LNCaP clone FGC (cell line): ENCODE measurements at places on chromosomes 1 and 21.
A peak's percentile ranks its signal among the peaks of the same experiment; 100 is the strongest.

DNA sequence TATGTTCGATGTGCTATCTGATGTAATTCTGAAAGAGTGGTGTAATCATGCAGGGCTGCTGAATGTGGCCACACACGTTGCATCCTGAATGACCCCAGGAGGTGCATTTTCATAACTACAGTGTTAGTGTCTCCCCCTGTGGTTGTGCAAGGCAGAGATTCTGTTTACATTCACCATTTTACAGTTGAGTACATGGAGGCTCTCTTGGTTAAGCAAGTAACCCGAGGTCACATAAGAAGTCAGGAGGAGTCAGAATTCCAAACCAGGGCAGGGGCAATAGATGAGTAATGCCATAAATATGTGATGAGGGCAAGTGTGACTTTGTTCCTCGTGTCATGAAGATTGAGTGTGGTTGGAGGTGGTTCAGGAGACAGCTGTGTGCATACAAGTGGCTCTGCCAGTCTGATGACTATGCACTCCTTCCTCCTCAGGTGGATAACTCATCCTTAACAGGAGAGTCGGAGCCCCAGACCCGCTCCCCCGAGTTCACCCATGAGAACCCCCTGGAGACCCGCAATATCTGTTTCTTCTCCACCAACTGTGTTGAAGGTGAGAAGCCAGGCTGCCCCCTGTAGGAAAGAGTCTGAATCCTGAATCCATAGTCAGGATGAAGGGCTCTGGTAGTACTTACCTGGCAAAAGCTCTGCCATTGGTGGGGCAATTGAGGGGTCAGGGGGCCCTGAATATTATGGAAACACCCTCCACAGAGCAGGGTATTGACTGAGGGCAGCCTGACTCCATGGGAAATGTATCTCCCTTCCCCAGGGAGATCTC lies 9.3 kb downstream of the ATP1A2 start:
- no peak for DNase-seq

- no peak for DNase-seq
These were observed 3.3 kb upstream of the ATP6V1G3 start for GRCh38 chr1:198543670-198544260.

GRCh38 chr1:165364568-165365133 lies 8.1 kb upstream of the LMX1A start:
- DNase-seq: no peak

DNA sequence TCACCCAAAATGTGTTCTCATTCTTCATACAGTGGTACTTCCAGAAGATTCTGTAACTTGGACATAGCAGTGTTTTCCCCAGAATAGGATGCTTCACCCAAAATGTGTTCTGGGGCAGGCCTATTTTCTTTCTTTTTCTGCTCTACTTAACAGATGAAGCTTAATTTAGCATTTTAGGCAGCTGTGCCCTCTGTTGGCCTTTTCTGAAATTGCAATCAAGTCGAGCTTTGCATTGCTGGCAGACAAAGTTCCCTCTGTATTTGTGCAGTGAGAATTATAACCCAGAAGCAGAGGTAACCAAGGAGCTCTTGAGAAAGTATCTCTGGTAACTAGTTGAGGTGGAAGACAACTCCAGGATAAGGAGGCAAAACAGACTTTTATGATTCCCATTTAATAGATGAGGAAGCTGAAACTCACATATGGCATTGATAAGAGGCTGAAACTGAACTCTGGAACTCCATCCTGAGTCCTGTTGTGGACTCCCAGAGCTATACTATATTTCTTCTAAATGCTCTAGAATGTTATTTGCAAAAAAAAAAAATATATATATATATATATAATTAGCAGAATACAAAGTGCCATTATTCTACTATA lies 50.3 kb upstream of the L1TD1 start:
- peak; percentile 26 for DNase-seq

DNA sequence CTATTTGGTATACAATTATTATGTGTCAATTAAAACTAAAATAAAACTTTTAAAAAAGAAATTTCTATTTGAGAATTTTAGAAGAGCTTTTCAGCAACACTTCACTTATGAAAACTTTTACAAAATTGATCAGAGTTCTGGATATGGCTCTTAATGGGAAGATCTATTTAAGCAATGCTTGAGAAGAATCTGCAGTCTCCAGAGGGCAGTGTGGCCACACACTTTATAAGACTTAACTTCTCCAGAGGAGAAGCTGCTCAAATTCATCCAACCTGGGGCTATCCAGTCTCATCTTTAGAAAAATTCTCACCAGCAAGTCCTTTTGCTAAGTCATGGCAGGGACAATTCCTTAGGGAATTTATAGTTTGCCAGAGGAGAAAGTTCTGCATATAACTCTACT lies 25.2 kb upstream of the AGO1 start:
- peak; percentile 19 for DNase-seq

DNA sequence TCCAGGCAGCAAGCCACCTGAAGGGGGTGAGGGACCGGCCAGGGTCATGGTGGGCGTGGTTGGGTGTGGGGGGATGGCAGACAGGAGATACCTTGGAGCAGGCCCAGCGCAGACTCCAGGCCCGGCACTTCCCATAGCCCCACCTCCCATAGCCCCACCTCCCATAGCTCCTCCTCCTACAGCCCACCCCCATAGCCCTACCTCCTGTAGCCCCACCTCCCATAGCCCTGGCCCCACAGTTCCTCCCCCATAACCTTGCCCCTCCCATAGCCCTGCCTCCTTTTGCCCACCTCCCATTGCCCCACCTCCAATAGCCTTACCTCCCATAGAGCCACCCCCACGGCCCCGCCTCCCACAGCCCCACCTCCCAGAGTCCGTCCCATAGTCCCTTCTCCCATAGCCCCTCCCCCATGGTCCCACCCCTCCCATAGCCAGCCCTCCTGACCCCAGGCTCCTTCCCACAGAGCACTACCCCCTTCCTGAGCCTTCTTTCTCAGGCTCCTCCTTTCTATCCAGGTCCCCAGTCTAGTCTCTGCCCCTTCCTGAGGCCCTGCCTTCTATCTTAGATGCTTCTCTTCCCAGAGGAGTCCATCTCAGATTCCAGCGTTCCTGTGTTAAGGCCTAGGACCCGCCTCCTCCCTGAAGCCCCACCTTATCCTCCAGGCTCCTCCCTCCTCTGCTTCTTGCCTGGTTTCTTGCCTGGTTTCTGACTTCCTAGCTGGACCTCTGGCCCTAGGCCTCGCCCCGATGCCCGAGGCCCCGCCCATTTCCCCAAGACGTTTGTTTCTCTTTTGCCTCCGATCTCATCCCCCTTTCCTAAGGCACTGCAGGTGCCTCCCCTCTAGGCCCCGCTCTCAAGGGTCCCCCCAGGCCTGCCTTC lies 46.8 kb downstream of the PTPRU start:
- peak; percentile 50 for DNase-seq

- no peak for DNase-seq
These were observed 29.5 kb downstream of the AK4 start for GRCh38 chr1:65177457-65177856.

GRCh38 chr1:85158910-85159309 lies 41.9 kb downstream of the SYDE2 start:
- DNase-seq: no peak

DNA sequence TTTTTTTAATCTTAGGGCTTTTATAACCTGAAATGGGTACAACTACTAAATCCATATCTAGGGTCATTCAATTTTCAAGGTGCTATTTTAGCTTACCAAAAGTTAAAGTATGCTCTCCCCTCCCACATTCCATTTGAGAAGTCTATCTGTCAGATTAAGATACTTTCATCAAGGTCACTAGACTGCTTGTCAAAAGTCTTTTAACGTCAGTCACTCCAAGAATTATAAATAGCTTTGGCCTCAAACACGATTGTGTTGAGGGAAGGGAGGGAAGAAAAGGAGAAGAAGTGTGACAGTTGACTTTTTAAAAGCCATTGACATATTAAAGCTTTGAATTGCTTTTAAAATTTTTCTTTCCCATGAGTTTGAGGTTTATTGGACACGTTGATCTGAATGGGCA lies 175.8 kb downstream of the PTGER3 start:
- no peak for DNase-seq

- no peak for DNase-seq
These were observed 121.9 kb upstream of the TSPAN2 start for GRCh38 chr1:115211071-115211745.

DNA sequence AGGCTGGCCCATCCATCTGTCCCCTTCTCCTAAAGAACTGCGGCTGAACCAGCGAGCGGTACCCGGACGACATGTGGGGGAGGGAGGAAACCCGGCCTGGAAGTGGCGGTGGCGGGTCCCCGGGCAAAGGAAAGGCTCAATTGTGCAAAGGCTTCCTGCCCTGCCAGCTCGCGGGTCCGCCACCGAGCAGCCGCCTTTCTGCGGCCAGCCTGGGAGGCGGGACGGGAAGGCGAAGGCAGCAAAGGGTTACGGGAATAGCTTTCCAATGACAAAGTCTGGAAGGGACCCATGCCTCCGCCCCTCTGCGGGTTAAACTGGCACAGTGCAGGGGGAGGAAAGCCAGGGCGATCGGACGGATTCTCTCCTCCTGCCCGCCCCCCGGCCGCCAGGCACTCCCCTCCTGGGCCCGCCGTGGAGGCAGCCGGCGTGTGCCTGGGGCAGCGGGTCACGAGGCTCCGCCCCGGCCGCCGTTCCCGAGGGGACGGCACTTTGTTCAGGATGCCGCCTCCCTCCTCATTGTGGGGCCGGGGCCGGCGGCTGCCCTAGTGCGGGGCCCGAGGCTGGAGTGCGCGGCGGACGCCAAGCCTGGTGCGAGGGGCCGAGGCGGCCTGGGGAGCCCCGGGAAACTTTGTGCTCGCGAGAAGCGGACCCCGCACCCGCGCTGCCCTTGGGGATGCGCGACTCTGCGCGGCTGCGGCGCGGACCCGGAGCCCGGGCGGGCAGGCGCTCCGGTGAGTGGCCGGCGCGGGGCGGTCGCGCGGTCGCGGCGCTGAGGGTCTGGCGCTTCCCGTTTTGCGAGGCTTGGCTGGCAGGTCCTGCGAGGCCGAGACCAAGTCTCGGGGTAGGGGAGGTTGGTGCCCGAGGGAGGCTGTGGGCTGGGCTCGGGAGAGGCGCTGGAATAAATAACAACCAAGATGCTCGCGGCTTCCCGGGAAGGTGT lies at the start of gene NAV1:
NAV1 (plus strand) TSS at position 516 of the 940 bp plus-strand sequence. CDS start 83,758 bp downstream, outside the sequence.
- DNase-seq: no peak

- DNase-seq: no peak
These were observed 138.6 kb upstream of the FGGY start for GRCh38 chr1:59158321-59158720.

GRCh38 chr21:29376556-29376955 lies 77.8 kb downstream of the BACH1 start:
- DNase-seq: no peak

DNA sequence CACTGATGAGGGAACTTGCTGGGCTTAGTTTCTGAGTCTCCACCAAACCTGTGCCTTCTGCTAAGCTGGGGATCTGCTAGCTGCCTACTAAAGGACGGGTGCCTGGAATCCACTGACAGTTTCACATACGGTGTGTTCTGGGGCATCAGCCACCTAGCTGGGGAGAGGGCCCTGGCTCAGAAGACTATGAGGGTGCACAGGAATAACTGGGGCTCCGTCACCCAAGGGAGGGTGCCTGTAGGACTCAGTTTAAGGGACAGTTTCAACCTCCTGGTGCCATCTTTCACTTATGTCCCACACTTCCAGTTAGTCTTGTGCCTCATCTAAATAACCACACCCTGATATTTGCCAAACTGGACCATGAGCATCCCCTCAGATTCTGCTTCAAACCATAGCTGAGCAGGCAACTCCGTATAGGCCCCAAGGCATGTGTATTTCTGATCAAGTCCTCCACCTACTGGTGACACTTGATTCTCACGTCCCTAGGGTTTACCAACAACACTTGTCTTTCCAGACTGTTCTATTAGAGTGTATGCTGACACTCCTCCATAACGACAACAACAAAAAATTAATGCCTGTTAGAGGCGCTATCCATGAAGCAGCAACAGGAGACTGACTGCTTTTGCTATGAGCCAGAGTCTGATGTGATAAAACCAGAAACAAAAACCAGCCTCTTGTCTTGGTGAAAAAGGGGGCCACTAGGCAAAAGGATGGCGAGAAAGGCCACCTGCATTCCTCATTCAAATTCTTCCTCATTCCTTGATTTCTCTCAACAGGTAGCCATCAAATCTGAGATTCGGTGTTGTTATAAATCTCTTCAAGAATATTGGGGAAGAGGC lies 55.0 kb upstream of the PAXBP1 start:
- peak; percentile 44 for DNase-seq

- DNase-seq: no peak
These were observed 144.7 kb downstream of the ROR1 start for GRCh38 chr1:63918418-63918945.

- no peak for DNase-seq
These were observed 630 bp upstream of the LHX9 start for GRCh38 chr1:197916500-197916983.

DNA sequence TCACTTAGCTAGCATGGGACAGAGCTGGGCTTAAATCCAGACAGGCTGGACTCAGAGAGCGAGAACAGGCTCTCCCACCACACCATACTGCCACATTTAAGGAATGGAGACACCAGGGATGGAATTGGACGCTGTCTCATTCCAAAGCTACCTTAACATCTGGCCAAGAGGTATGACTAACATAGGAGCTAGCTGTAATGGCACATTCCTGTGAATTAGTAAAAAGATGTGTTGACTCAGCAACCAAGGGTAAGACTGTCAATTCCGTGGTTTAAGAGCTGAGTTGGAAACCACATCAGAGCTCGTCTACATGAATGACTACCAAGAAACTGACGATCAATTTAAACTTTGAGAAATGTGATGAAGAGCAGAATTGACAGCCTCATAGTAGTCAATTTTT lies 8.3 kb upstream of the TNFRSF9 start:
- no peak for DNase-seq

- no peak for DNase-seq
These were observed 18.1 kb upstream of the SLC26A9 start for GRCh38 chr1:205961405-205961804.

DNA sequence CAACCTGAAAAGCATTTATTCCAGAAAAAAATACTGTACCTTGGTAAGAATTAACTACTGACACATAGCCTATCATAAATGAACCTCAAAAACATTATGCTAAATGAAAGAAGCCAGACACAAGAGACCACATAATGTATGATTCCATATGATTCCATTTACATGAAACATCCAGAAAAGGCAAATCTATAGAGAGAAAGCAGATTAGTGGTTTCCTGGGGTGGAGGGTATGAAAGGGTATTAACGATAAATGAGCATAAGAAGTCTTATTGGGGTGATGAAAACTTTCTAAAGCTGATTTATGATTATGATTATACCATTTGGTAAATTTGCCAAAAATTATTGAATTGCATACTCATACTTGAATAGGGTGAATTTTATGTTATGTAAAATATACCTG lies 10.3 kb upstream of the COL6A2 start:
- no peak for DNase-seq

DNA sequence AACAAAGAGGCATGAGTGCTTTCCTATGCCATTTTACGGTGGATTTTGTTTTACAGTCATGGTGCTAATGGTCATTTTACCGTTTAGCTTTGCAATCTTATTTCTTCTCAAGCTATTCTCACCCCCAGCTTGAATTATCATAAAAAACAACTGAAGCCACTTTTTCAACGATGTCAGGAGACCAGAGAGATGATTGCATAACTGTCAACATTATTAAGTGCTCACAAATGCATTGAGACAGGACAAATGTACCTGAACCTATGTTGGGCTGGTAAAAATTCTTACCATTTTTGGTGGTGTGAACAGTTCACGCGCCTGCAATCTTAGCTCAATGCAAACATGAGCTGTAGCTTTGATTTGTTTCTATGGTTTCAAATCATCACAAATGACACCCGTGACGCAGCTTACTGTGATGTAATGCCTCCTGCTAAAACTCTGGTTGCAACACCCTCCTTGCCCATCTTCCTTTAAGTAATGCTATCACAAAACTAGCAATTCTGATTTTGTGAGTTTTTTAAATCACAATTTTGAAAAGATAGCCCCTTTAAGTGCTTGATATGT lies 104.4 kb downstream of the UCHL5 start:
- no peak for DNase-seq
